Activated naive CD4-positive, alpha-beta T cell (primary cell): ENCODE measurements at places on chromosomes 5 and 9.

GRCh38 chr5:72353046-72353445, 32.9 kb downstream of the PTCD2 start:
- DNase-seq = no peak

DNA sequence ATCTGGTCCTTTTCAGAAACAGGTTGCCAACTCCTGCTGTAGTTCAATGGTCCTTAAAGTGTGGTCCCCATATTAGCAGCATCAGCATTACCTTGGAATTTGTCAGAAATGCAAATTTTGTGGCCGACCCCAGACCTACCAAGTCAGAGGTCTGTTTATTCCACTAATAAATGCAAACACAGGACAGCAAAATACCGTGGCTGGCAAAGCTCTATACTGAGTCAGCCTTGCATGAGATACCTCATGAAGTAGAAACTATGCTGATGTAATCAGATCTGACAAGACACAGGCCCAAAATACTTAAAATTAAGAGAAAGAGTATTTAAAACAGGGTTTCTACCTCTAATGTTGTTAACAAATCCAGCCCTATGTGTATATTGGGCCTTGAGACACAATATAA, 3.0 kb downstream of the GOLM1 start:
- DNase-seq = no peak

DNA sequence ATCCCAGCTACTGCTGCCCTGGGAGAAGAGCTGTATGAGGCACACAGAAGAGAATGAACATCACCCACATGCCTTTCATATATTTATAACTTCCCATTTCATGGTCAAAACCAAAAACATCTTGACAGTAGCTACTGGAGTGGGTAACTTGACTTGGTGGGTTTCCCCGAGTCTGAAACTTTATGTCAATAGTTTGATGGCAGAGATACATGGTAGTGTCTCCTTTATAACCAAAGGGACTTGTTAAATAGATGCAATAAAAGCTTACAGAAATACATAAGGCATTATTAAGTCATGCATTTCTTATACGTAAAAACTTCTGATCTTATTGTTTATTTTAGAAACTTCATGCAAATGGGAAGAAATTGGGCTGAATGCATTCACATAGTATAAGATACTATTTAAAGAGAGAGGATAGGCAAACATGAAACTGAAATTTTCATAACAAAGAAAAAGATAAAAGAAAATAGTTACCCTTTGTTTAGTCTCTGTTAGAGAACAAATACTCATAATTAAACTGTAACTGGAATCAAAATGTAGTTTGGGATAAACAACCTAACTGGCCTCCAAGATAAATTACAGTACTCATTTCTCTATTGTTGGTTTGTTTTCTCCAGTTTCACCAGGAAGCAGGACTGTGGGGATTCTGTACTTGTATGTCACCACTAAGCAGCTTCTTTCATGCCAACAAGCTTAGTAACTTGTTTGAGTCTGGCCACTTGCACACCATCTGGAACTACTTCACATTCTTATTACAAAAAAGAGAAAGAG, 459.3 kb upstream of the MEF2C start:
- no peak for DNase-seq

DNA sequence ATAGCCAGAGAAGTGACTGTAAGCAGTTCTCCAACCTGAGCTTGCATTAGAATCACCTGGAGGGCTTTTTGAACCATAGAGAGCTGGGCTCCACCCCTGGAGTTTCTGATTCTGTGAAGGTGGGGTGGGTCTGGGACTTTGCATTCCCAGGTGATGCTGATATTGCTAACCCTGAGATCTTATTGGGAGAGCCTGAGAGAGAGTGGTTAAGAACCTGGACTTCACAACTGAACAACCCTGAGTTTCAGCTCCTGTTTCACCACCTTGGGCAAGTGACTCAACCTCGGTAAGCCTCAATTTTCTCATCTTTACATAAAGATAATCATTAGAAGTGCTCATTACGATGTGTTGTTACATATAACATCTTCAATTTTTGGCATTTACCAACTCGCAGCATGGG, 498.6 kb downstream of the EBF1 start:
- DNase-seq = no peak

DNA sequence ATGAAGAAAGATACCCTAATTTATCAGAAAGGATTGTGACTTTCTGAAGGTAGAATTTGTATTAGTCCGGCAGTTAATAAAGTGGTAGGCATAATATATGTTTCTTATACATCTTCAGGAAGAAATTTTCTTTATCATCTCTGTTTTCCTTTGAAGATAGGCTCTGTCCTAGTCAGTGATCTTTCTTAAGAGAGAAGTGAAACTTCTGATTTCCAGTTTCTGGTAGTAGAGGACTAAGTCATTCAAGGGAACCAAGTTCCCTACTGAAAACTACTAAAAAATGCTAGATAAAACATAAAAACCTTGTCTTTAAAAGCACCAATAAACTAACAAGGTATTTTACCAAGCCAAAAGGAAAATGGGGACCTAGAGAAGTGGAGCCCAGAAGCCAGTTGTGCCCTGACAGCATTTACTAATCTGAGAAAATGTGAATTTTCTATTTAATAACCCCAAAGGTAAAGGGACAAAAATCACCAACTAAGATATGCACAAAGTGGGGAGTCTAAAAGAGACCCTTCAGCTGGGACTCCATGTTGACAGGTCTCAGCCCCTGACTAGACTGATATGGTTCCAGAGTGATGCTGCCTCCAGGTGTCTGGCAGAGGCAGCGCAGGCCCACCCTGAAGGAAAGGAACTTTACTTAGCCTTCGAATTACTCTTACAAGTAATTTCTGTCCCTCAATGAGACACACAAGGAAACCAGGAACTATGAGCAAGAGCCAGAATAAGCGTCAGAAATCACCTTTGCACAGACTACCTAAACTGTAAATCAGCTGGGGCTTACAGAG, 72.7 kb downstream of the FAM78A start:
- DNase-seq = no peak

GRCh38 chr5:64165160-64165499, 513 bp upstream of the RNF180 start:
- no peak for DNase-seq

DNA sequence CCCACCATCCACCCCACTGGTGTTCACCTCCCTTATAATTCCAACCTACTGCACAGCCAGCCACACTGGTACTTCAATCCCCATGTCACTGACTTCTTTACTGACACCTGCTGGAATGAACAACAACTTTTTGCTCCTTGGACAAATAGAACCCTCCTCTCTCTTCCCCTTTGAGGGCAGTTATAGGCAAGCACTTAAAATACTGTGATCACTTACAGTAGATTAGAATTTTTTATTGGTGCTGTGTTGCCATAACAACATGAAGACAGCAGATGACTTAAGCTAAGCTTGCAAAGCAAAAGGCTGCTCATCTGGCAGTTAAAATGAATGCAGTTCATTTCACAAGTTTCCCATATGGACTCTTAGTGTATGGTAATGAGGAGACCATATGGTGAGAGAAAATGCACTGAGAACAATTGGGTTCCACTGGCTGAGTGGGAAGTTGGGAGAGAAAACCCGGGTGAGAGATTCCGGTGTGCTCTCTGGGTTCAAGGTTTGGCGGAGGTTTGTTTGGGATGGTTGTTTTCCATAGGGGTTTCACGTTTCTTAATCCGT, 374.3 kb downstream of the EBF1 start:
- DNase-seq = no peak

DNA sequence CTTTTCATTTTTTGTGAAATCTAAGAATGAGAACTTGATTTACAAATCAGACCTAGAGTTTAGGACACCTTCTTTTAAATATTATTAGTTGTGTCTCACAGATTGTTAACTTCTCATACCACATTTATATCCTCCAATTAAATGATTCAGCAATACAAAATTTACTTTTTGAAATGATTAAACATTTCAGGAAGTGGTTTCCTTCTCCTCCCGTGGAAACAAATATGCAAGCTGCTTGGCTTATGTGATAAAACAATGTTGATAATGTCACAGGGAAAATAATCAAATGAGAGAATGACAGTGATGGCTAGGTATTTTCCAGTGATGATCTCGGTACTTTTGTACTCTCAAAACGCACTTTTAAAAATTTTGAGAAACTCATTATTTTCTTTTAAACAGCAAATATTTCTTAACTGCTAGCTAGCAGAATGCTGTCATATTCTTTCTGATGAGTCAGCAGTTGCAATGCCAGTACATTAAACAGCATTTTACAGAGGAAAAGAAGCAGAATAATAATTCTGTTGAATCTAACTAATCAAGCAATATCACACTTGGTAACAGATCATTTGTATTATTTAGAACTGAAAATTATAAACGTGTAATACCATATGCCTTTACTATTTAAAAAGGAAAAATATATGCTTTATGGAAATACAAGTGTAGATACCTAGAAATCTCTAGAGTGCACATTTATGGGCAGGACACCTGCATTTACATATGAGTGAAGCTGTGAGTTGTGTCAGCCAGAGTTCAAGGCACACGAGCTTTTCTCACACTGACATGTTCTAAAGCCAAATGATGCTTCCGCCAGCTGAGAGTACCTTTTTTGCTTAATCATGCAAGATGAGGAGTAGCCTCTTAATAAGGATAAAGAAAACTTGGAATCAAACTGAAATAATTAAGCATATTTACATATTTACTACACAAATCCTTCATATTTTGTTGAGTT, 53.6 kb upstream of the CDH18 start:
- no peak for DNase-seq

DNA sequence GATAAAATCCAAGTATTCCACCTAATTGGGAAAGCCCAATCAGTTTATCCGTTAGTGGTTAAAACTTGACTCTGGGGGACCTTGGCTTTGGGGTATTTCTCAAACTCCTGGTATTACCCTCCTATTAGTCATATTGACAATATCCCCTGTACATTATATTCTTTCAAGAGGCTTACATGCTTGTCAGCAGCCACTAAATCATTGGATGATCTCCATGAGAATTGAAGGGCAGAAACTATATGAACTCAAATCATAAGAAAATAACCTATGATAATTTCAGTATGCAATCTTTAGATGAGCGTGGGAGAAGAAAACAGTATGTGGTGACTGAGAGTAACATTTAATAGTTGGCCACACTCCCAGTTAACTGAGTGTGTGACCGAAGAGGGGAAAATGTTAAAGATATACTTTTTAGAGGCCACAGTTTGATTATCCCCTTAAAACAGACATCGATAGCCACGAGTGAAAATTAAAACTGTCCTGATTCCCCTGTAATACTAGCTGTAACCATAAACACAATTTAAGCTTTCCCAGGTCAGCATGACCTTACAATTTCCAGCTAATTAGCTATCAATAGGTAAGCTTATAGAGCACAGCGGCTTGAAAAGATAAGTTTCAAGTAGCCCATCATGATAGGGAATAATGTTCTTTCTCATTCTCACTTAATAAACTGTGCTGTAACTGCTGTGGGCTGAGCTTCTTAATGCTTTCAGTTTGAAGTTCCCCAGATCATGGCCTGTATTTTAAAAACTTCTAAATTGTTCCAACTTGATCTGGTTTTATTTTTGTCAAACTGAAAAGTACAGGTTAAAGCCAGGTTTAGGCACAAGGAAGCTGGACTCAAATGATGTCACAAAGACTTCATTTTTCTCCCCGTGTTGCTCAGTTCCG, 58.6 kb downstream of the PUM3 start:
- no peak for DNase-seq

DNA sequence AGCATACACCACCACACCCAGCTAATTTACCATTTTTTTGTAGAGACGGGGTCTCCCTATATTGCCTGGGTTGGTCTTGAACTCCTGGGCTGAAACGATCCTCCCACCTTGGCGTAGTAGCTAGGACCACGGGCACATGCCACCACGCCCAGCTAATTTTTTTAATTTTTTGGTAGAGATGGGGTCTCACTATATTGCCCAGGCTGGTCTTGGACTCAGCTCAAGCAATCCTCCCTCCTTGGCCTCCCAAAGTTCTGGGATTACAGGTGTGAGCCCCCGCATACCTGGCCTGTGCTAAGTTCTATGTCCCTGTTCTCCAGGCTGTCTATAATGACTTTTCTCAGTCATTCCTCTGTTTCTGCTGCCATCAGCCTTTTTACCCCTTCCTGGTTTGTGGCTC, 41.3 kb downstream of the ASS1 start:
- DNase-seq = no peak

DNA sequence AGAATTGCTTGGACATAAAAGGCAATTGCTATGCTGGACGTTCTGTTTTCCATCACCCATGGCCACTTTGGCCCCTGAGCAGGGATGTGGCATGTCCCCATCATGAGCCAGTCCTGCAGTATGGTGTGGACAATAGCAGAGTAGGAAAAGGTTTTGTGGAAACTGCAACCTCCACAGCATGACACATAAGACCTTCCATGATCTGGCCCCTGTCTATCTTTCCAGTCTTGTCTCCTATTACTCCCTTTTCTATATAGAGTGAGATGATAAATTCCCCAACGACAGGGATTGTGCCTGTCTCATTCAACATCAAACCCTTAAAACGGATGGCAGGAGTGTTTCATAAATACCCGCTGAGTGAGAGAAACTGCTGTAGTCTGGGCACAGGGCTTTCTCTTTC, 174.7 kb upstream of the PTCH1 start:
- no peak for DNase-seq

- DNase-seq = no peak
Observed at GRCh38 chr9:14183001-14183400, 130.9 kb downstream of the NFIB start.

DNA sequence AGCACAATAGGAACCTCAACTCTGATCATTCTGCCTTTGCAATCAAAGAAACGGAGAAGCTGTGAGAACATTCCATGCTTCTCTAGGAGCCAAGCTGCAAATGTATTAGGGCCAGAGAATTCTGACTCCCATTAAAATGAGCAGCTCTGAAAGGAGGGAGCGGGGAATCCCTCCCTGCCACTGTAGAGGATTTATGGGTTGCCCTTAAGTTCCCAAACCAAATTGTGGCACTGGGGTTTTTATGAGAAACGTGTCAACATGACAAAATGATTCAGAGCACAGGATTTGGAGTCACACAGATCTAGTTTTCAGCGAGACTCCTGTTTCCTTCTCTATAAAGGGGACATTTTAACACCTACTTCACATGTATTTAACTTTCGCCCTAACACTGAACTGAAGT, 1.8 kb downstream of the IL6ST start:
- no peak for DNase-seq

DNA sequence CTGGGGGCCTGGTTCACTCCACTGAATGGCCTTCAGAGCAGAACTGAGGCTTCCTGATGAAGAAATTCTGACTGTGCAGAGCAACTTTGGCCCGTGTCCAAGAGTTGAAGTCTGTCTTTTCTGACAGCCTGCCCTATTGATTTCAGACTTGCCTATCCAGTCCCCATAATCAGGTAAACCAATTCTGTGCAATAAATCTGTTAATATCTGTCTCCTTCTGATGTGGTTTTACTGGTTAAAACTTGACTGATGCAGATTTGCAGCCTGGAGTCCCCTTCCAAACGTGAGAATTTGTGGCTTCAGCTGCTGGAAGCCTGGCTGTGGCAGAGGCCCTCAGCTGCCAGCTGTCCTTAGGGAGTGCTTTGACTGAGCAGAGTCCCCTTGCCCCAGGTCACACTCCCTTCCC, 283.9 kb upstream of the ANKRD55 start:
- no peak for DNase-seq
